ENCODE measurements at places on chromosomes 5 and 9. TPM values are rescaled to one million over a fixed set of nuclear protein-coding genes. Genes with fewer than 3 reads are reported as not detected.

IGFBPL1 gene
- 1.9 TPM for total RNA-seq

NUTM2G gene
- not detected for total RNA-seq

BRD9 gene
- total RNA-seq, result 24.4 TPM

MSANTD3 gene
- total RNA-seq, result 19.8 TPM

SMIM15 gene
- 52.7 TPM for total RNA-seq

CNTNAP3B gene
- 6.3 TPM for total RNA-seq

GFI1B gene
- not detected for total RNA-seq

MYORG gene
- total RNA-seq, result 12.8 TPM

THBS4 gene
- total RNA-seq, result 0.52 TPM

FBP1 gene
- total RNA-seq, result 32.9 TPM

TXNDC8 gene
- total RNA-seq, result not detected

CCNO gene
- not detected for total RNA-seq

C9orf153 gene
- total RNA-seq, result 0.67 TPM

SV2C gene
- 0.94 TPM for total RNA-seq

MYMK gene
- total RNA-seq, result not detected

ZNF346 gene
- 18.4 TPM for total RNA-seq

LRRC19 gene
- total RNA-seq, result not detected

TAF11L5 gene
- total RNA-seq, result not detected

CATSPER3 gene
- not detected for total RNA-seq

GTF2H2 gene
- 33.9 TPM for total RNA-seq

ZFP37 gene
- 1.7 TPM for total RNA-seq

DMRT3 gene
- not detected for total RNA-seq

TXNDC15 gene
- 103 TPM for total RNA-seq

BASP1 gene
- total RNA-seq, result 15.1 TPM

CENPH gene
- 4.5 TPM for total RNA-seq

DBH gene
- total RNA-seq, result 3.9 TPM

TRIP13 gene
- 0.52 TPM for total RNA-seq

SLC1A1 gene
- total RNA-seq, result 1.1 TPM

FSTL4 gene
- total RNA-seq, result 1.6 TPM

CER1 gene
- not detected for total RNA-seq

IRX1 gene
- not detected for total RNA-seq

TMEM252 gene
- total RNA-seq, result not detected

PTGS1 gene
- total RNA-seq, result 4.9 TPM

SHOC1 gene
- 3.6 TPM for total RNA-seq

SIL1 gene
- total RNA-seq, result 119 TPM

TNC gene
- total RNA-seq, result 9.8 TPM

IL31RA gene
- total RNA-seq, result not detected

IFNA6 gene
- not detected for total RNA-seq

DIRAS2 gene
- not detected for total RNA-seq

TEK gene
- total RNA-seq, result 19.0 TPM

GPR150 gene
- total RNA-seq, result 0.35 TPM

ARRDC1 gene
- 39.9 TPM for total RNA-seq

PCDHAC2 gene
- 6.1 TPM for total RNA-seq

WNT8A gene
- not detected for total RNA-seq

ANKRD55 gene
- total RNA-seq, result not detected

FOXD4 gene
- total RNA-seq, result not detected

RANBP6 gene
- 18.7 TPM for total RNA-seq

CCDC171 gene
- 1.2 TPM for total RNA-seq

KCNN2 gene
- 53.7 TPM for total RNA-seq

TUBB4B gene
- total RNA-seq, result 200 TPM

KCNV2 gene
- not detected for total RNA-seq

Measured in adrenal gland (tissue), 19 donors.